ENCODE measurements at places on chromosomes 2 and 18.

DNA sequence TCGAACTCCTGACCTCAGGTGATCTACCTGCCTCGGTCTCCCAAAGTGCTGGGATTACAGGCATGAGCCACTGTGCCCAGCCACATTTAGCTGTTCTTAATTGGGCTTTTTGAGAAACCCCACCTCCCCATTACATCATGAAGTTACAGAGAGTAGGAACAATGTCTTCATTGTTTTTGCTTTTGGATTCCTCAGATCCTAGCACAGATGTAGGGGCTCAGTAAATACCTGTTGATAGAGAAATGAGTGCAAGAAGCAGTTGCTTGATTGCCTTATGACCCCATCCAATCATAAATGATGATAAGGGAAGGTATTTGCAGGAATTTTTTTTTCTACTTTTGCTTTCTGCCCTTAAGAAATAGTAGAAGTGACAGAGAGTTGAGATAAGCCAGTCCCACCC is 25.4 kb downstream of the GREB1L start:
- DNase-seq: no peak

DNA sequence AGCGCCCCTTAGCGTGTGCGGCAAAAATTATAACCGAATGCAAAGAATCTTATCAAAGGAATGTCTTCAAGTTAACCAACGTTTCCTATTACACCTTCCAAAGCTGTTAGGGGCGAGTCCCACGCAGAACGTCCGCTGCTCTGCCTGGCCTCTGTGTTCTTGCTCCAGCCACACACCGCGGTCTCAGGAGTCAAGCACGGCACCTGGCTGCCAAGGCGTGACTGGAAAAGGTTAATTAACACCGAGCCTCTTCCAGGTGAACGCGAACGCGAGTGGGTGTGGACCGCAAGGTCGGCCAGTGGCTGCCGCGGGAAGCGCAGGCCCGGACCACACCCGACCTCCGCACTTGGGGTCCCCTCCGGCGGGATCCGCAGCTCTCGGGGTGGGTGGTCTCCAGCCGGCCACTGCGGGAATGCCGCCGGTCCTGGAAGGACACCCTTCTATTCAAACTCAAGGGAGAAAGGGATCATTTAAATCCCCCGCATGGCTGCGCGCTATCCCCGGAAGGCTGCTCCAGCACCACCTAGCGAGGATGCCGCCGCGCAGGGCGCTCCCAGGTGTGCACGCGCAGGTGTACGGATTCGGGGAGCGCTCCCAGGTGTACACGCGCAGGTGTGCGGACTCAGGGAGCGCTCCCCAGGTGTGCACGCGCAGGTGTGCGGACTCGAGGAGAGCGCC is 830 bp downstream of the CYB5A start:
- DNase-seq: peak; percentile 6

GRCh38 chr2:144407262-144407661 is 112.7 kb downstream of the ZEB2 start:
- no peak for DNase-seq

GRCh38 chr2:43133708-43134570 is 92.5 kb downstream of the ZFP36L2 start:
- DNase-seq: peak; percentile 90

GRCh38 chr2:234679741-234680687 is 183.1 kb upstream of the ARL4C start:
- no peak for DNase-seq
